Spleen (tissue), 13 donors: ENCODE measurements at places on chromosomes 3 and 15.

GRCh38 chr3:153350420-153350819 is 188.4 kb downstream of the RAP2B start:
- no peak for DNase-seq

DNA sequence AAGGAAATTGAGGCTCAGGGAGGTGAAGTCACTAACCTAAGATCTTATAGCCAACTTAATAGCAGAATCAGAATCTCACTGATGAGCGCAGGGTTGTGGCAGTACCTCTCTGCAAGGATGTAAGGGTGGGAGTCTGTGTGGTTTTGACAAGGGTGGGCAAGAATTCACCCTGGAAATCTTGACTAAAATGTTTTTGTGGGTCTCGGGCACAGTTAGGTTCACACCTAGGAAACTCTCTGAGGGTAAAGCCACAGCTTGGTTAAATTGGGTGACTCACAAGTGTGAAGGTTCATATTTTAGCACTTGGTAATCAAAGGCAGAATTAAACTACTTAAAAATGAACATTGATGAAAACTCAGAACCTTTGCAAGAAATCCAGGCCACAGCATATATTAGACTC is 178.2 kb upstream of the EOMES start:
- DNase-seq, result no peak

- DNase-seq, result no peak
Observed at GRCh38 chr3:81451611-81452010, 309.8 kb downstream of the GBE1 start.

GRCh38 chr15:57947781-57948180 is 117.7 kb downstream of the ALDH1A2 start:
- no peak for DNase-seq

DNA sequence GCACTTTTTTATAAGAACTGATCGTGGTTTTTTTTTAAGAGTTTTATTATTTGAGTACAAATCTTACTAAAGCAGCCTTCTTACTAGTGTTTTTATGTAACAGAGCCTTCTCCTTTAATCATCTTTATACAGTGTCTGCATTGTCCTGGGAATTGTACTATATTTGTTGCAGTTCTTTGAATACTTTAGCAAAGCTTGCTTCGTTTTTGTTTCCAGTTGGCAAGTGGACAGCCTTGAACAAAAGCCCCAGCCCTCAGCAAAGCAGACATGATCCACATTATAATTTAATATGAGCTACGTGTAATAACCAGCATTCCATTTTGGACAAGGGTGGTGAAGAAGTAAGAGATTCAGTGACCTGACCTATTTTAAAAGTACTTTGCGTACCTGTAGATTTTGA is 112.2 kb upstream of the FLNB start:
- no peak for DNase-seq

DNA sequence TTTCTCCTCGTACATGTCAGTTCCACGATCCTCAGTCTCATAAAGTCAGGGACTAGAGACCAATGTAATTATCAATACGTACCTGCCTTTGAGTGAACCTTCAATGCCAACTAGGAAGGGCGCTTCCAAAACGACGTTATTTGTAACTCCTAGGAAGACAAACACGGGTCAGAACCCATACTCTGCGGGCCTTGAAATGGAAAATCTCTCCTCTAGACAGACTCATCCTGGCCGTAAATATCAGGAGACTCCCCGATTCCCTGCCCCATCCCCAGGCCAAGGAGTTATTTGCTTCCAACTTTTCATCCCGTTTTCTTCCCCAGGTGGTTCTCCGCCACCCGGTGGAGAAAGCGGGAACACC is 578 bp downstream of the OIP5 start:
- no peak for DNase-seq

- DNase-seq, result no peak
Observed at GRCh38 chr3:60746695-60747416, 504.4 kb downstream of the FHIT start.

DNA sequence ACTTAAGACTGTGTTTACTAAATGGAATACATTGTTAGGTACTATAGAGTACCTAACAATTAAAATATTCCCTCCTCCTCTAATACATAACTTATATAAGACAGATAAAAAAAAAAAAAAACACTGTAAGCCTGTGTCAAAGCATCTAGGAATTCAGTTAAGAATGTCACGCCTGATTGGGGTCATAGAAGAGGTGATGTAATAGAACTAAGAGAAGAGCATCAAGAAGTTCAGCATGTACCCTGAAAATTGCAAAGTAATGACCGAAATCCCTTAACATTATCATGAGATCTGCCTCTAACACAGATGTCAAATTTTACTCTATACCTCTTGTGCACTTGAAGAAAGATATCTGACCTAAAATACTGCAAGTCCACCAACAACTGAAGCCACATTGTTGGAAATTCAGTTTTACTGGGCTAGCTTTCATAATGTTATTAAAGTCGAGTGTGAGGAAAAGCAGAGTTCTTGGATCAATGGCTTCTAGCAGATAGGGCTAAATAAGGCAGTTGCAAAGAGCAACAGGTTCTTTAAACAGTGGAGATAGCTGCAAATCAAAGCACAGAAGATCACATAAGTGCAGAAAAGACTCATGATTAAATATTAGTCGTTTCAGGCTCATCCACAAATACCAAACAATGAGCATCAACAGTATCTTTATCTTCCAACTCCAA is 75.0 kb downstream of the TBL1XR1 start:
- DNase-seq, result no peak

DNA sequence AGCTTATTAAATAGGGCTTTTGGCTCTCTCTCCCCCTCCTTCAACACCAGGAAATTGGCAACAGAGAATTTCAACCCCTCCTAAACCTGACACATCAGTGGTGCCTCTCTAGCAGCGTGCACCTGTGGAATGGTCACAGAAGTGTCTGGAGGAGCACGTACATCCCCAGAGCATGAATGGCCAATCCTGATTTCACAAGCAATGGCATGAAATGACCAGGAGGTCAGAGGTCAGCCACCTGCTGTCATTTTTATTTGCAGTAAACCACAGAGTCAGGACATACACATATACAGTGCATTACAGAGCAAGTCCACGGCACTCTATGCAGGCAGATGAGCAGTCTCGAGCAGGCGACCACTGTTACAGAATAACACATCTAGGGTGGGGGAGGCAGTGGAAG is 25.1 kb upstream of the ETV5 start:
- no peak for DNase-seq

GRCh38 chr3:115999613-116000012 is 376.3 kb downstream of the GAP43 start:
- no peak for DNase-seq

DNA sequence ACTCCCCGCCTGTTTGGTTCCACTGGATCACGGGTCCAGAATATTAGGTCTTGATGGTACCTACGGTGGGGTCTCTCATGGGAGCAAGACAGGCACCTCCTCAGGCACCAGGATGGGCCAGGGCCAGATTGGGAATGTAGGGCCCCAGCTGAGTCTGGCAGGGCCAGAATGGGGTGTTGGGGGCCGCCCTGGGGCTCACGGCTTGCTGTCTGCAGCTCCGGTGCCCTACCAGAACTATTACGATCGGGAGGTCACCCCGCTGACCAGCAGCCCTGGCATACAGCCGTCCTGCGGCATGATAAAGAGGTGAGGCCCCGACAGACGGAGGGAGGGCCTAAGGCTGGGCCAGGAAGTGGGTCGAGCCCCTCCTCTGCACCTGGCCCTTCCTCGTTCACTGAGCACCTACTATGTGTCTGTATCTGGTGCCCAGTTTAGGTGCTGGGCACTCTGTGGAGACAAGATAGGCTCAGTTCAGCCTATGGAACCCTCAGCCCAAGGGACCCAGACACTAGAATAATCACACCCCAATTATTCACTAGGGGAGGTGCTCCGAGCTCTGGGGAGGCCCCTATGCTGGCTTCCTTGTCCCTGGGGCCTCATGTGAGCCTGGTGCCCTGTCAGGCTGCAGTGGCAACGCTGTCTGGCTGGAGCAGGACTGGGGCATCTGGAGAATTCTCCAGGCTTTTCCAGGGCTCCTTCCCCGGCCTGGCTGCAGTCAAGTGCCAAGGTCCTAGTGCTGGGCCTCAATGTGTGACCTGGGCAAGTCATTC is 37.9 kb downstream of the PSTPIP1 start:
- DNase-seq, result peak; percentile 68

- no peak for DNase-seq
Observed at GRCh38 chr3:139472380-139473010, 3.8 kb downstream of the RBP2 start.

- no peak for DNase-seq
Observed at GRCh38 chr3:157919319-157919887, 186.8 kb downstream of the SHOX2 start.

DNA sequence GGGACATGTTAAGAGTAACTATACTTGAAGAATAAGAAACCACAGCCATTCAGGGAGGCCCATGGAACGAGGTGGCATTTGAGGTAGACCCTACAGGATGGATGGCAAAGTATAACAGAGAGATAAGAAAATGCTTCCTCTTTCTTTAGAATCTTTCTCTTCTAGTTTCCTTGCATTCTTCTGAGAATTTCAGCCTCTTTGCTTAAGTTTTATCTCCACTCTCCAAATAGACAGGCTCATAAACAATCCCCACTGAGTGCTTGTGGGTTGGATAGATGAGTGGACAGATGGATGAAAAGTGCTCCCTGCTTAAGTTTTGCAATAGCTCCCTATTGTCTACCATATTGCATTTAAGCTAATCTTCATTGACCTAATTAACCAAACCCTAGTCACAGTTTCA is 103.7 kb downstream of the MEX3B start:
- DNase-seq, result no peak

DNA sequence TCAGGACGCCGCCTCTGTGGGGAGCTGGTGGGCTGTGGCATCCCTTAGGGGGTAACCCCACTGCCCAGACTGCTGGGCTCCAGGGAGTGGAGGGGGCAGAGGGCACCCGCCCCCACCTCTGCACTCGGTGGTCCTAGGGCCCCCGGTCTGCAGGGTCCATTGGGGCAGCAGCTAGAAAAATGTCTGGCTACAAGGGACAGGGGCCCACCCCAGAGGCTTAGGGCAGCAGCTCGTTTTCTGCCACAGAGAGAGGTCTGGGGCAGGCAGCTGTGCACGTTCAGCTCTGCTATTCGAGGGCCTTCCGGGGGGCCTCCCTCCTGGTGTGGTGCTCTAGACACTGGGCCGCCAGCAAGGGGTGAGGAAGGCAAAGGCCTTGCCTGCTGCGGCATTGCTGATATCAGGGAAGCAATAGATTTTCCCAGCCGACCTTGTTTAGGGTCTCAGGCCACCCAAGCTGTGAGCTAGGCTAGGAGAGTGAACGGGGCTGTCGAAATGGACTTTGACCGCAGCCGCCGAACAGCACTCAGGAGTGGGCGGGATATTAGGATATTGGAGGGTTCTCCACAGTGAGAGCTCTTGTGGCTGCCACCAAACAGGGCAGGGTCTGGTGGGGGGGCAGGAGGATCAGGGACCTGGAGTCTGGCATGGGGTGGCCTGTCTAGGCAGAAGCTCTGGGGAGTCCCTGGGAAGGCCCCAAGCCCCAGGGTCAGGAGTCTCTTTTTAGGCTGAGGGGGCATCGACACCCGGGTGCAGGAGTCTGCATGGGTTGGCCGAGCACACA is 61.4 kb upstream of the KLF13 start:
- peak; percentile 87 for DNase-seq

- no peak for DNase-seq
Observed at GRCh38 chr15:43941555-43941954, 114.8 kb downstream of the WDR76 start.

DNA sequence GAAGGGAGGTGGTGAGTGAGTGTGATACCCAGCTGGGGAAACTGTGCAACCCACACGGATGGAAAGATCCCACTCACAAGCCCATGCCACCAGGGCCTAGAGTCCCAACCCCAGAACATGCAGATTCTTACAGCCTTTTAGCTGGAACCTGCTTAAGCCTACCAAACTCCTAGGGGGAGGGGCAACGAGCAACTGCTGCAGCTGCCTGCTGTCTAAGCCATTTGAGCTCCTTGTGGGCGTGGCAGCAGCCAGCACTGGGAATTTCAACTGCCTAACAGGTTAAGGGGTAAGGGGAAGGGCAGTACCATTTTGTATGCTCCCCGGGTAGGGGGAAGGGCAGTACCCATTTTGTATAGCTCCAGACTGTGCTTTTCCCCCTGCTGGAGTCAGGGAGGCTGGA is 673.2 kb upstream of the BCHE start:
- no peak for DNase-seq

GRCh38 chr3:178318941-178319816 is 217.1 kb upstream of the KCNMB2 start:
- no peak for DNase-seq

GRCh38 chr15:68667800-68668625 is 89.2 kb downstream of the CORO2B start:
- DNase-seq, result peak; percentile 61

DNA sequence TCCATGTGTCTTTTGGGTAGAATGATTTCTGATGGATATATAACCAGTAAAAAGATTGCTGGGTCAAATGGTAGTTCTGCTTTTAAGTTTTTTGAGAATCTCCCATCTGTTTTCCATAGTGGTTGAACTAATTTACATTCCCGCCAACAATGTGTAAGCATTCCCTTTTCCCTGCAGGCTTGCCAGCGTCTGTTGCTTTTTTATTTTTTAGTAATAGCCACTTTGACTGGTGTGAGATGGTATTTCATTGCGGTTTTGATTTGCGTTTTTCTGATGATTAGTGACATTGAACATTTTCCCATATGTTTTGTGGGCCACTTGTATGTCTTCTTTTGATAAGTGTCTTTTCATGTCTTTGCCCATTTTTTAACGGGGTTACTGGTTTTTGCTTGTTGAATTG is 36.3 kb upstream of the MB21D2 start:
- DNase-seq, result no peak

- DNase-seq, result no peak
Observed at GRCh38 chr3:194562986-194563385, 70.2 kb downstream of the TMEM44 start.

GRCh38 chr15:31331389-31331788 is 4.8 kb downstream of the KLF13 start:
- peak; percentile 74 for DNase-seq

GRCh38 chr3:171646357-171647133 is 163.7 kb downstream of the PLD1 start:
- no peak for DNase-seq

DNA sequence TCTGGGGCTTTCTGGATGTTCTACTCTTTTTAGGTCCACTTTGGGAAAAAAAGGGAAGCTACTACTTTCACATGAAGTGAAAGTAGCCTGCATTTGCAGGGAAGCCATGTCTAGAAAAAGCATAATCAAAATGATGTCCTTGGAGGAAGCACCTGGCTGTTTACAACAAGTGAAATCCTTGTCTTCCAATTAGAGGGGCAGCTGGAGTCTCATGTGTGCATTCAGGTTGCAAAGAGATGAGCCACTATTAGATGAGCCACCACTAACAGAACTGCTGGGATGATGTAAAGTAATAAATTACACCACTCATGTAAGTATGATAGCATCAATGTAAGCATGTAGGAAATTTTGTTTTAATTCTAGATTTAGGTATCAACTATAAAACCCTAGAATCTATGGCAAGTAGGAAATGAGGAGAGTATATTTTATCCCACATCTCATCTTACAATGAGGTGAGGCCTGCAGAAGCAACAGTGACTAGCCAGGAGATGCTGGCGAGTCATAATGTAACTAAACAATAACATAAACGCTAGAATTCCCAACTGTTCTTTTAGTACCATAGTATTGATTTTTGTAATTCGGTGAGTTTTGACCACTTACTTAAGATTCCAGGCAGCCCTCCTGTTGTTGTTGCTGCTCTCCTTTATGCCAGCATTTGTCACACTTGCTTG is 75.9 kb downstream of the TMEM108 start:
- no peak for DNase-seq

GRCh38 chr3:182486463-182486862 is 306.8 kb upstream of the ATP11B start:
- DNase-seq, result no peak

- no peak for DNase-seq
Observed at GRCh38 chr3:184085389-184085852, 11.4 kb upstream of the HTR3E start.
